ENCODE measurements at places on chromosomes 12 and 14.

GRCh38 chr12:109588461-109589239 is 15.1 kb downstream of the MVK start:
- no peak for DNase-seq

- DNase-seq, result no peak
Measured at GRCh38 chr12:108939594-108939993, 59.7 kb downstream of the DAO start.

DNA sequence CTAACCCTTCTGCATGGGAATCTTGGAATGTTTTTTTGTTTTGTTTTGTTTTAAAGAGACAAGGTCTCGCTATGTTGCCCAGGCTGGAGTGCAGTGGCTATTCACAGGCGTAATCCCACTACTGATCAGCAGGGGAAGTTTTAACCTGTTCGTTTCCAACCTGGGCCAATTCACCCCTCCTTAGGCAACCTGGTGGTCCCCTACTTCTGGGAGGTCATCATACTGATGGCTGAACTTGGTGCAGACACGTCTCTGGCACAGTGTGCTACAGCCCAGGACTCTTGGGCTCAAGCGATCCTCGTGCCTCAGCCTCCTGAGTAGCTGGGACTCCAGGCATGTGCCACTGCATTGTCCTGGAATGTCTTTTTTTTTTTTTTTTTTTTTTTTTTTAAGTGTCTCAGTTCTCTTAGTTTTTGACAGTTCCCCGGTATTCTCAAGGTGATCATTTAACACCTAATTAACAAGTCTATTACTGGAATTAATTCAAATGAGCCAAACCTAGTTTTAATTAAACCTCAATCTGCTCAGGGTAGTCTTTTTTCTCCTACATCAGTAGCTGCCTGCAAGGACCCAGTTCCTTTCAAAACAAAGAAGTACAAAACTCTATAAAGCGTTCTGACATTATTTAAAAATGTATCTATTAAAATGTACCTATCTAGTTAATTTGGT is 49.0 kb upstream of the ISM2 start:
- no peak for DNase-seq

GRCh38 chr14:36791402-36791801 is 129.7 kb downstream of the PAX9 start:
- DNase-seq, result no peak

DNA sequence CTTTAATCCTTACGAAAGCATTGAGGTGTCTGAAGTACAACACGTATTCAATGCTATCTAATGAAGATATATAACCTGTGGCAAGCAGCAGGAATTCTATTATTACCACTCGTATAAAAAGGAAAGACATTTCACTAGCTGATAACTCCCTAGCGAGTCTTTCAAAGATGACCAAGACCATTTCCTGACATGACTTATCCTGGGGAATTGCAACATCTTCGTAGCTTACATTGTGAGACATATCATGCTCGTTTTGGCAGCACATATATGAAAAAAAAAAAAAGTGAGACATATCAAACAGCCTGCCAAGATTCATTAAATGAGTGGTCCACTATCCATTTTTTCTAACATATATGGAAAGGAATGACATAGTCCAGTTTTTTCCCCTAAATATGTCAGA is 337.0 kb downstream of the FSCB start:
- no peak for DNase-seq

- DNase-seq, result no peak
Measured at GRCh38 chr14:24411443-24412389, 12.9 kb downstream of the NYNRIN start.

- no peak for DNase-seq
Measured at GRCh38 chr12:48069241-48069640, 36.6 kb downstream of the SENP1 start.

DNA sequence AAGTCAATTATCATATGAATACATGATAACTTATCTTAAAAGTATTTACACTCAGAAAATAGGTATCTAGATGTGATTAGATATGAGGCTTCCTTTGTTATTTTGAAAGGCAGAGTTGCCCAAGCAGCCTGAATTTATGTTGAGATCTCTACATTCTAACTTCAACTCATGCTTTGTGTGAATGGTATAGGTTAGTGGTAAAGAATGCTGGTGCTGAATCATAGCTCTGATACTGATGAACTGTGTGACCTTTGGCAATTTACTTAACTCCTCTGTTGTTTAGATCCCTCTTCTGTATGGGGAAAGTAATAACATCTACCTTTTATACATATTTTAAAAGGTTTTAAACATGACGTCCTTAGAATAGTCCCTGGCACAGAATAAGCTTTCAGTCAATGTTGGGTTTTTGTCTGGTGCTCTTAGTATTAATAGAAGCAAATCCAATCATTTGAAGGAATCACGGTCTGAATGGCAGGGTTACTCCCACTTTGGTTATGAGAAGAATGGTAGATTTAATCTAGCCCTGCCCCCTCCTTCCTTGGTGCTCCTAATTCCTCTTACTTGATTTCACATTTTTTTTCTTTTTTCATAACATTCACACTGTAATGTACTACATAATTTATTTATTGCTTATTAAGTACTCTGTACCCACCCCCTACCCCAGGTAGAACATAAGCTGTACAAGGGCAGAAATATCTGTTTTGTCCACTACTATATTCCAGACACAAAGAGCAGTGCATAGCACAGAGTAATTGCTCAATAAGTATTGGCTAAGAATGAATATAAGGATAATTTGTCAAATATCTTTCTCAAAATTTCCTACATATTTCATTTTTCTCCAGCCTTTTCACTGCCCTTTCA is 203.3 kb upstream of the KRR1 start:
- no peak for DNase-seq

DNA sequence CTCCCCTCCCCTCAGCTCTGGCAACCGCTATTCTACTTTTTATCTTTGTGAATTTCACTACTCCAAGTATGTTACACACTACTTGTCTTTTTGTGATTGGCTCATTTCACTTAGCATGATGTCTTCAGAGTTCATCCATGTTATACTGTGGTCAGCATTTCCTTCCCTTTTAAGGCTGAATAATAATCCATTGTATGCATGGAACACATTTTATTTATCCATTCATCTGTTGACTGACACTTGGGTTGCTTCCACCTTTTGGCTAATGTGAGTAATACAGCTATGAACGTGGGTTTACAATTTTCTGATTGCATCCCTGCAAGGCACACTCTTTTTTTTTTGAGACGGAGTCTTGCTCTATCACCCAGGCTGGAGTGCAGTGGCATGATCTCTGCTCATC is 53.0 kb upstream of the FUT8 start:
- no peak for DNase-seq

DNA sequence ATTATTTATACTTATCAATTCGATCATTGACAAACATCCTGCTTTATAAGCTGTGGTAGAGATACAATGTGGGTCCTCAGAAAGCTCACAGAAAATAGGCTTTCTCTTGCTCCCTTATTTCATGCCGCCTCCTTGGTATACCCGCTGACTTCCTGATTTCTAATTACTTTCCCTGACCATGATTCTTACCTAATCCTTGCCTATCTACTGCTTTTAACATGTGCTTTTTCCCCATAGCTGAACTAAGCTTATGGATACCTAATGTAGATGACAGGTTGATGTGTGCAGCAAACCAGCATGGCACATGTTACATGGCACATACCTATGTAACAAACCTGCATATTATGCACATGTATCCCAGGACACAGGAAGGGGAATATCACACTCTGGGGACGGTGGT is 65.1 kb downstream of the ITPR2 start:
- no peak for DNase-seq

DNA sequence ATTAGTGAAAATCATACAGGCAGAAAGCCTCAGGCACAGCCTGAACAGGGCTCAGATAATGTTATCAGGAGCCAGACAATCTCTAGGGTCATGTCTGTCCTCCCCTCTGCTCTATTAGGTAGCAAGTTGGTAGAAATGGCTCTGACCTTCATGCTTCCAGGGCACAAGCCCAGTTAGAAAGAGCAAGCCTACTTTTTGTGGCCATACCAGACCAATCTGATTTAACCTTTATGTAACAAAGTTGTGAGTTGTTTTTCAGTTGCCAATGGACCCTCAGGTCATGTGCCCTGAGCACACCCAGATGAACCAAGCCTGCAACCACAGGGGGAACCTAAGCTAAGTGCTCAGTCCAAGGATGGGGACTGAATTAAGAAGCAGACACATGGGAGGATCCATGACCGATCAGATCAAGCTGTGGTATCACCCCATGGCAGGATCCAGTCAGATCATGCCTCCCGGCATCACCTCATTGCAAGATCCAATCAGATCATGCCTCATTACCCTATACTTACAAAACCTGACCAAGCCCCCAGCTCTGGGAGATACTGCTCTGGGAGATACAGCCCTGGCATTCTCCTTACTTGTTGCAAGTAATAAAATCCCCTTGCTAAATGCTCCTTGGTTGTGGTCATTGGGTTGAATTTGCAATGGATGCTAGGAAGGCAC is 18.8 kb upstream of the HIGD1C start:
- DNase-seq, result no peak

- no peak for DNase-seq
Measured at GRCh38 chr12:106601031-106601430, 18.2 kb downstream of the RFX4 start.

Data from stimulated activated CD4-positive, alpha-beta T cell treated with anti-CD3 and anti-CD28 coated beads, TNF-alpha, amount 100 ng/mL, for 48 hours (primary cell).